ENCODE measurements at places on chromosomes 5 and 9.

DNA sequence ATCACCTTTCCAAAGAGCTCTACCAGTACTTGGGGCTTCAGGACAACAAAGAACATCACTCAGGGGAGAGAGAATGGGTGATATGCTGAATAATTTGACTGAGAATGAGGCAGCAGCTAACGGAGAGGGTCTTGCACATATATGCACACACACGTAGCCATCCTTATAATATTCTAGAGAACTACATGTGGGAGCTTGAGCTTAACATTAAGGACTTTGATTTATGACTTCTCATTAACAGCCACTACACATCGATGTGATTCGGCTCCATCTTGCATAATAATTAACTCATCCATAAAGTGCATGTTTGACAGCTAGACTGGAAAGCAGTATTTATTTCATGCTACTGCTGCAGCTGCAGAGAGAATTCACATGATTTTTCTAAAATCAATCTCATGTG, 163.4 kb downstream of the RAB3C start:
- H3K27ac ChIP-seq: no peak overlapping the region
- no peak overlapping the region for H3K4me3 ChIP-seq
- no peak for DNase-seq
- H3K27me3 ChIP-seq: no peaks in the 10 kb centered on the region
- peaks cover 3% of the 10 kb centered on the region for H3K4me1 ChIP-seq
- H3K36me3 ChIP-seq: no peaks in the 10 kb centered on the region

- H3K4me1 ChIP-seq: no peaks in the 10 kb centered on the region
- H3K27me3 ChIP-seq: peaks cover 82% of the 10 kb centered on the region
- no peaks in the 10 kb centered on the region for H3K36me3 ChIP-seq
- H3K27ac ChIP-seq: no peak overlapping the region
Observed at GRCh38 chr5:73373814-73374510, 74.6 kb downstream of the FOXD1 start.

GRCh38 chr9:79562749-79563386, 8.9 kb upstream of the TLE4 start:
- no peaks in the 10 kb centered on the region for H3K36me3 ChIP-seq
- H3K4me1 ChIP-seq: peaks cover 17% of the 10 kb centered on the region
- no peak overlapping the region for H3K27ac ChIP-seq
- H3K4me3 ChIP-seq: no peak overlapping the region
- DNase-seq: no peak

DNA sequence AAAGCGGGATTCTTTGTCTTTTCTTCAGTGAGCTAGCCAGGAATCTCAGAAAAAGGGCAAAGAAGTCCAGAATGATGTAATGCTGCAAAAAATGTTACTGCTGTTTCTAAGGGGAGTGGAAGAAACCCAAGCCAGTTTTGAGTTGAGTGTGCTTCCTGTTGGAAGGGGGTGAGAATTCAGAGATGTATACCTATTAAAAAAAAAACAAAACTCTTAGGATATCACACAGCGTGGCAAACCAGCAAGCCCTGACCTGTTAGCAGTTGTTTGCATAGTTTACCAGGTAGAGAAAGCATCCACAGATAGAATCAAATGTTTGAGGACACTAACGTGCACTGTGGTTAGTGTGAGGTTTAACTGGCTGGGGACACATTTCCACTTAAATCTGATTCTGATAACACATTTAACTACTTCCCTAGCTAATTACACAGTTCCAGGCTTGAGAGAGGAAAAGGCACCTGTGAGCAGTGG, 11.4 kb downstream of the BASP1 start:
- H3K27me3 ChIP-seq: peaks cover 18% of the 10 kb centered on the region
- no peak for DNase-seq
- H3K4me3 ChIP-seq: no peak overlapping the region

- no peak overlapping the region for H3K4me3 ChIP-seq
- H3K4me1 ChIP-seq: no peaks in the 10 kb centered on the region
- no peaks in the 10 kb centered on the region for H3K27me3 ChIP-seq
- H3K36me3 ChIP-seq: no peaks in the 10 kb centered on the region
- no peak for DNase-seq
Observed at GRCh38 chr9:110192531-110193261, 15.3 kb downstream of the C9orf152 start.

GRCh38 chr5:65359569-65359968, 122.2 kb downstream of the ADAMTS6 start:
- H3K4me1 ChIP-seq: no peaks in the 10 kb centered on the region
- H3K27me3 ChIP-seq: no peaks in the 10 kb centered on the region
- H3K4me3 ChIP-seq: no peak overlapping the region
- no peak for DNase-seq
- no peak overlapping the region for H3K27ac ChIP-seq
- no peaks in the 10 kb centered on the region for H3K36me3 ChIP-seq

DNA sequence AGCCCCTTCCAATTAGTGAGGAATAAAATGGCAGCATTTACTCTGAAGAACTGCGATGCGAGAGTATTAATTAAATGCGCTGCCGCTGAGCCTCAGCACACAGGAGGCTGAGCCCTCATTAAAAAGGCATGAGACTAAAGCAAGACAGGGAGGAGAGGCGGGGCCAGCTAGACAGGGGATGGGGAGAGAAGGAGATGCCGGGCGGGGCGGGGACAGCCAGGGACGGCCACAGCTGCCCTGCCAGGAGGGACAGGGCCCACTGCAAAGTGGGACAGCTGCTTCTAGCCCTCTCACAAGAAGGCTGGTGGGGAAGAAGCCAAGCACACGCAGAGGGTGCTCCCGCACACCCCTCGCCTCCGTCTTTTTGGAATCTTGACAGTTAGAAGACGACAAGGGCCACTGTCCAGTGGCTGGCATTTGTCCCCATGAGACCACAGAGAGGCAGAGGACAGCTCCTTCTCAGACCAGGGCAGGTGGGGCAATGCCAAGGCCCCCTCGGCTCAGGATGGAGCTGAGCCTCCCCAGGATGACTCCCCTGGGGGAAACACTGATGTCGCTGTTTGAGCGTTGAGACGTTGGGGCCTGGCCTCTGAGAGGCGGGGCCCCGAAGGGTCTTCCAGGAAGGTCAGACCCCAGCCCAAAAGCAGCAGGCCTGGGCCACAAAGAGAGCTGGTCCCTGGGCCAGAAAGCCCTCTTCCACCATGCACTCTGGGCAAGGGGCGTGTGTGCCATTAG, 26.9 kb downstream of the ADAMTS2 start:
- no peak overlapping the region for H3K4me3 ChIP-seq
- H3K36me3 ChIP-seq: no peaks in the 10 kb centered on the region
- peaks cover 2% of the 10 kb centered on the region for H3K27me3 ChIP-seq
